ENCODE measurements at places on chromosomes 3 and 15.

DNA sequence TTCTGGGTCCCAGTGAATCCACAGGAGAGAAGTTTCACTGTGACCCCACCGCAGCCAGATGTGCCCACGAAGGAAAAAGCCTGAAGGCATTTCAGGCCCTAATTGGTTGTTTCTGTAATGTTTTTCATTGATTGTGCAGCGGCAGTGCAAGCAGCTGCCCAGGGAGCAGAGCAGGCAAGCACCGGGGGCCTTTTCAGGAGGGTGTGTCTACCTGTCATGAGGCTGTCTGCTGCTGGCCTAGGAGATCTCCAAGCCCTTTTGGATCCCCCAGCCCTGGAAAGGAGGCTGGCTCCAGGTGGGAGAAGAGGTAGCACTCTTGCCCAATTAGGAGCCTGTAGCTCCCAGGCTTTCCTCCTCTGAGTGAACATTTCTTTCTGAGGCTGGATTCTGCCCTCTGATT is 108.8 kb downstream of the EPHB1 start:
- no peak for DNase-seq

DNA sequence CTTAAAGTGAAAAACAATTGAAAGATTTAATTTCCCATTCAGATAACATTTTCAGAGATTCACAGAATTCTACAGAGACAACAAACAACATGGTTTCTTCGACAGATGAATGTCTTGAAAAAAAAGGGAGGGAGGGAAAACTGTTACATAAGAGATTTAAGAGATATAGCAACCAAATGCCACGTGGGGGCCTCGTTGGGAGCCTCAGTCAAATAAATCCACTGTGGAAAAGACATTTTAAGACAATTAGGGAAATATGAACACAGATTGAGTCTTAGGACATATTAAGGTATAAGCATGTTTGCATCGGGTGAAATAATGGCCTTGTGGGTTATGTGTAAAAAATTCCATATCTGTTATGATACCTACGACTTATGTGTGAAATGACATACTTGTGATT is 5.0 kb upstream of the PRRT3 start:
- DNase-seq: no peak

DNA sequence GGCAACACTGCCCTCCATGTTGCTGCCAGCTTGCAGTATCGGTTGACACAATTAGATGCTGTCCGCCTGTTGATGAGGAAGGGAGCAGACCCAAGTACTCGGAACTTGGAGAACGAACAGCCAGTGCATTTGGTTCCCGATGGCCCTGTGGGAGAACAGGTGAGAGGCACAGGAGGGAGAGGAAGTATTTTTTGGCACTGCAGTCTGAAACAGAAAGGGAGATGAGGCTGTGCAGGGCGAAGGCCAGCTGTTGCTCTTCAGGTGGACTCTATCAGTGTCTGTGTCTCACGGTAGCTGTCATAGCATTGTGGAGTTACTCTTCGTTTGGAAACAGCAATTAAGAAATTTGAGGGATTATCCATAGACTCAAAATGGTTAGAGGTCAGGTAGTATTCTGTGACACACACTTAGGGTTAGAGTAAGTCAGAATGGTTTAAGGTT is 8.0 kb downstream of the NFKBIZ start:
- no peak for DNase-seq

GRCh38 chr3:171984883-171985282 is 54.5 kb upstream of the FNDC3B start:
- DNase-seq: no peak

DNA sequence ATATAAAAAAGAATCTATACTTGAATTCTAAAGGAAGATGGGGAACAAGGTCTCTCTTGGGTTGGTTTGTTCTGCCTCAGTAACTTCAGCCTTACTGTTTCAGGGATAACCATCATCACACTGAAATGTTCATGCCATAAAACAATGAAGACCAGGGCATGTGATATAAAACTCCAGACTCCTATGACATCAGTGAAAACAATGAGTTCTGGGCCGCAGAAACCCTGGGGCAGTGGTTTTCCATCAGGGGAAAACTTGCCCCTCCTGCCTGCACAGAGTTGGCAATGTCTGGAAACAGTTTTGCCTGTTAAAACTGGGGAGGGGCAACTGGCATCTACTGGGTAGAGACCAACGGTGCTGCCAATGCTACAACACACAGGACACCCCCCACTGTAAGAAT is 46.8 kb downstream of the CA12 start:
- no peak for DNase-seq

GRCh38 chr3:187856555-187856954 is 111.3 kb upstream of the BCL6 start:
- no peak for DNase-seq

- no peak for DNase-seq
These were observed 148.1 kb downstream of the ABHD5 start for GRCh38 chr3:43838877-43839276.

- DNase-seq: no peak
These were observed 63.9 kb downstream of the TMCC1 start for GRCh38 chr3:129829640-129830039.

GRCh38 chr3:48637305-48637704 is 2.0 kb upstream of the SLC26A6 start:
- DNase-seq: no peak

Measured in stimulated activated CD8-positive, alpha-beta memory T cell treated with anti-CD3 and anti-CD28 coated beads, Interleukin-2, amount 100 ng/mL, for 1 hour (primary cell).